ENCODE measurements at places on chromosomes 3 and 15. TPM values are rescaled to one million over a fixed set of nuclear protein-coding genes. Genes with fewer than 3 reads are reported as not detected.

Gene GHSR
- total RNA-seq = not detected

Gene MKRN2OS
- not detected for total RNA-seq

Gene MESP1
- not detected for total RNA-seq

Gene GASK1A
- 0.10 TPM for total RNA-seq

Gene CKMT1B
- not detected for total RNA-seq
